ENCODE measurements at places on chromosomes 5 and 9.

GRCh38 chr5:140287801-140288521 is 14.9 kb downstream of the PFDN1 start:
- no peak for DNase-seq

GRCh38 chr9:125977223-125977622 is 230.1 kb downstream of the PBX3 start:
- DNase-seq: no peak

DNA sequence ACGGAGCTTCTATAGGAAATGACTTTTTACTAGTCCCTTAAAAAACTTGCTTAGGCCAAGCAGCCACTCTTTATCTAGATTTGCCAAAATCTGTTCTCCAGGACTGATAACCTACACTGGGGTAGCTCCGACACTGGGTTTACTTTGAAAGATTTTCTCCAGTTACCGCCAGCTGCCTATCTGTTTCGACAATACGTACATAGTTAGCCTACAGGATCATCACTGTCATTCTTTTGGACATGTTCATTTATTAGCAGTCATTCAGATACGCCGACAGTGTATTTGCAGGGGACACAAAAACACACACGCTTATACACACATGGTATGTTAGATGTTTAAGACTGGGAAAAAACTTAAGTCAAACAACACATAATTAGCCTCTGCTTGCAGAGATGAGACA is 225.7 kb downstream of the DCP2 start:
- no peak for DNase-seq

DNA sequence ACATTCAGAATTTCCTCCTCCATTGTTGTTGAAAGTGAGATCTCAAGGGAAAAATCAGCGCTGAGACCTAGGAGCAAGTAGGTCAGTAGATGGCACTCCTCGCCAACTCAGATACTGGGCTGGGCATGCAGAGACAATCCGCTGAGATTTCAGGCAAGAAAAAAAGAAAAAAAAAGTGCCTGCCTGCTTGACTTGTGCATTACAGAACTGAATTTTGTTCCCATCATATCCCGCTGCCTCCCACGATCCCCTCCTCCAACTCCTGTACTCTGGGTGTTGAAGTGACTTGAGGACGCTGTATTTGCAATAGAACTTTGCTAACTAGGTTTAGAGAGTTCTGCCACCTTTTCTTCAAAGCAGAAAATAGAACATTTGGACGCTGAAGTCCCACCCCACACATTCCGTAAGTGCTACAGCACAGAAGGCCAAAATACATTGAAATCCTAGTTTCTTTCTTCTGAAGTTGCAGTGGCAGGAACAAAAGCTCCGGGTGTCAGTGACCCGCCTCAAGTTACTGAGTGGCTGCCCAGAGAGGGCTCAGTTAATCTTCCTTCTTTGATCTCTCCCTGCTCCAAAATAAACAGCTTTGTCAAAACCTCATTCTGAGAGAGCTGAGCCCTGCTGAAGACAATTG is 265.8 kb downstream of the MLLT3 start:
- peak; percentile 50 for DNase-seq

DNA sequence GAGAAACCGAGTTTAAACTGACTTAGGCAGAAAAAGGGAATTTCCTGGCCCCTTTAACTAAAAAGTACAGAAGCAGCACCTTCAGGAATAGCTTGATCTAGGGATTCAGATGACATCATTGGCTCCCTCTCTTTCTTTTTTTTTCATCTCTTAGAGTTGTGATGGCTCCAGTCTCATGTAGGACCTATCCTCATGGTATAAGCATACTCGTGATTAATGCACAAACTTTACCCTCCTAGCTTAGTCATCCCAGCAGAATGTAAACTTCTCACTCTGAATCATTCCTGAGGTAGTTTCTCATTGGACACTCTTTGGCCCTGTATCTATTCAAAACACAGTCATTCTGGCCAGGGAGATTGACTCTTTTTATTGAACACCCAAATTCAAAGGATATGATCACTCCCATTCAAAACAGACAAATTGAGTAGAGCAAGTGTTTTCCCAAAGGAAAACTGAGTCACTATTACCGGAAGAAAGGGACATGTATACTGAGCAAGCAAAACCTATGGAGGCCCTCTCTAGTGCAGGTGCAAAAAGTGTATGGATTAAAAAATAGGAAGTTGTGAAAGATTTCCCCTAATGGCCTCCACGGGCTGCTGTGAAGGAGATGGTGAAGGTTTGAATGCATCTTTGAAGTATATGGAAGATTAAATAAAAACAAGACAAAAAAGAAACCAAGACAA is 27.6 kb upstream of the SMIM23 start:
- no peak for DNase-seq

DNA sequence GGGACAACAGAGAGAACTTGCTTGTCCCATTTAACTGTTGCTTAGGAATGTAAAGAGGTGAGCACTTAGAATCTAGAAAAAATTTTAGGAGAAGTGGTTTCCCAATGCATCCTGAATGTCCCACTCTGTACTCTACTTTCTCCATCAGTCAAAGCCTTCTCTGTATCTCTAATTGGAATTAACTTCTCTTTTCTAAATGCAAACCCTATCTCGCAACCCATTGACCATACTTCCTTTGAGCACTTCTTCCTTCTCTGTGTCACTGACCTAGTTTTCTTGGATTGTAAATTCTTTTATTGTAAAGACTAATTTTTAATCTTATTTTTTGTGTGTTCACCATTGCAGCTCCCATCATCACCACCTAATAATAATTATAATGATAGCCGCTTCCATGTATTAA is 33.3 kb downstream of the ADRB2 start:
- no peak for DNase-seq

GRCh38 chr5:68379275-68380036 is 163.9 kb downstream of the PIK3R1 start:
- no peak for DNase-seq

GRCh38 chr9:109918339-109919163 is 138.6 kb downstream of the PALM2AKAP2 start:
- peak; percentile 65 for DNase-seq

DNA sequence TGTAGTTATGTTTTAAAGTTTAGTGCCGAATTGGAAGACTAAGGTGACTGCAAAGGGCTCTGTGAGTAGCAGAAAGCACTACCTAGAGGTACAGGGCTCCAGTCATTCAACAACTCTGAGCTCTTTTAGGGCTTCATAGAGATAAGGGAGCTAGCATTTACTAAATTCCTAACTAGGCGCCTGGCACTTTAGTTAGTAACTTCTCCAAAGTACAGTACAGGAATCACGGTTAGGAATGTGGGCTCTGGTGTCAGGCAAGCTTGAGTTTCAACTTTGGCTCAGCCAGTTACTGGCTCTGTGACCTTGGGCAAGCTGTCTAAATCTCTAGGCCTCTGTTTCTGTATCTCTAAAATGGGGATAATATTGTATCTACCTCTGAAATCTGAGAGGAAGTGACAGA is 115.3 kb downstream of the SLIT3 start:
- no peak for DNase-seq

DNA sequence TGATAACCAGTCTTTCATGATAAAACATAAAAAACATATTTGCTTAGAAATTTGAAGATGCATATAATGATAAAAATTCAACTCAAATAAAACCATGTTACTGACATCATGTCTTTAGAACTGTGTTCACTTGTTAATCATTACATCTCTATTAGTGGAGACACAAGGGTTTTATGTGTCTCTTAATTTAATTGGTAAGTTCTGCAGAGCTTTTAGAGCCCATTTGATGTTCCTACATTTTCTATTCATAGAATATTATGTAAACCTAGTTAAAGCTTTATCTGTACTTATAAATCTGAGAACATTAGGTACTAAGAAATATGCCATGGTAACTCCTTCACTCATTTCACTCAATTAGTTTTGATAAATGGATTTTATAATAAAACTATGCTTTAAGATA is 285.4 kb downstream of the SLCO4C1 start:
- DNase-seq: no peak

GRCh38 chr5:80837679-80838078 is 122.5 kb upstream of the RASGRF2 start:
- DNase-seq: no peak

DNA sequence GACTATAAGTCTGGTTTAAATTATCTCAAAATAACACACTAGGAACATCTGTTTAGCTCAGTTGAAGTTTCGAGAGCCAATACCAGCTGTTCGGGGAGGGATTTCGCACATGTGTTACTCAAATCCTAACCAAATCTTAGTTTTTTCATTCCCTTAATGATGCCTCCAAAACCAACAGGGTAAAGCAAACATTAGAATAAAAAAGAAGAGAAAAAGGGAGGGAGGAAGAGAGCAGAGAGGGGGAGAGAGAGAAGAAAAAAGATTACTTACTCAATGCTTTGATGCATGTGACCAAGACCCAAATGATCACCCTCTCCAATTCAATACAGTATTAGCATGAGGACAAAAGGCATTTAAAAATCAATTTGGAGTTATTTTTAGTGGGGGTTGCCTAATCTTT is 86.0 kb upstream of the NR5A1 start:
- DNase-seq: no peak

DNA sequence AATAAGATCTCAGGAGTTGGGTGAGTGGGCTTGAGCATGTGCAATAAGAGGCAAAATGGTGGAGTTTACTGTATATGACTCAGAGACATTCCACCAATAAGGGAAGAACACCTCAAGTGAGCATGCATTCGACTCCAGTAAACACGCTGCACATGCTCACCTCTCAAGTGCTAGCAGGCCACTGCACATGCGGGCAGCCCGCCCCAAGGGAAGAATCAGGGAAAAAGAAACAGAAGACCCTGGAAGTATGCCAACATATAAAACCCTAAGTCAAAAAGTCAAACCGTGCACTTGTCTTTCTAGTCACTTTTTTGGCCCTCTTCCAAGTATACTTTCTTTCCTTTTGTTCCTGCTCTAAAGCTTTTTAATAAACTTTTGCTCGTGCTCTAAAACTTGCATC is 245.3 kb upstream of the RASA1 start:
- DNase-seq: no peak

GRCh38 chr5:130164966-130165365 is 260.7 kb downstream of the CHSY3 start:
- DNase-seq: no peak

DNA sequence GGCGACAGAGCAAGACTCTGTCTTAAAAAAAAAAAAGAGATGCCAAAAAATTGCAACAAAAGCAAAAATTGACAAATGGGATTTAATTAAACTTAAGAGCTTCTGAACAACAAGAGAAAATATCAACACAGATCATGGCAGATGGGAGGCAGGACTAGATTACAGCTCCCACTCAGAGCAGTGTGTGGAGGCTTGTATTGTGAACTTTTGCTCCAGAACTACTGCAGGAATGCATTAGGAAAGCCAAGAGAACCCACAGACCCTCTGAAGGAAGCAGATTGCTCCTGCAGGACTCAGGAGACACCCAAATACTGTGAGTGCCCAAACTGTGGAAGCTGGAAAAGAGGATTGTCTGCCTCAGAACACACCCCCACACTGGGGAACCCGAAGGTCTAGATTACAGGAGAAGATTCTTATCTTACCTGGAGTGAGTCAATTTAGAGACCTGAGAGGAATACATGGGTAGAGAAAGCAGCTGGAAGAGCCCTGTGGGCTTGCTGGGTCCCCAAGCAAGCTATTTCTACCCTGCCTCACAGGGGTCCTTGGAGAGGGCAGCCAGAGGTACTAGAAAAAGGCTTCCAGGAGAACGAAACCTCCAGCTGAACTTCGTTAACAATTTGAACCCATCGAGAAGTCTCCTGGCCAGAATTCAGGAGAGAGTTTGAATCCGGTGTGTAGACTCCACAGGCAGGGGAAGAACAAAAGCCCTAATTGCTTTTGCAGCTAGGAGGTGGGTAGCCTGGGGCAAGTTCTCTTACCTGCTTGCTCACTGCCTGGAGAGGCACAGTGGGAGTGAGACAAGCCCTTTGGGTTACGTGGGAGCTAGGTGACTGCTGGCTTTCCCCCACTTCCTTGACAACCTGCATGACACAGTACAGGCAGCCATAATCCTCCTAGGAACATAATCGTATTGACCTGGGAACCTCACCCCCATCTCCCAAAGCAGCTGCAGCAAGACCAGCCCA is 593.4 kb upstream of the RGMB start:
- DNase-seq: no peak

DNA sequence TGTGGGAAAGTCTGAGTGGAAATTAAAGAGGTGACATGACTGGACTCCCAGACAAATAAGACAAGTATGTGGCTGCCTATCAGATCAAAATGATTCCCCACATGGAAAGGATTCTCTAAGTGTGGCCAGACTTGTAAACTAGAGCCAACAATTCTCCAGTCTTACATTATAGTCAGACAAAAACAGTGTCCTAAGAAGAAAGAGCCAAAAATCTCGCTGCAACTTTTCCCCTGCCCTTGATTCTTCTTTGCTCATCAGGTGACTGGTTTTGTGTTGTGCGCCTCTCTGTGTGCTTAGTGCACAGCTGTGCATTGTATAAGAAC is 164.2 kb upstream of the TARS1 start:
- DNase-seq: no peak

DNA sequence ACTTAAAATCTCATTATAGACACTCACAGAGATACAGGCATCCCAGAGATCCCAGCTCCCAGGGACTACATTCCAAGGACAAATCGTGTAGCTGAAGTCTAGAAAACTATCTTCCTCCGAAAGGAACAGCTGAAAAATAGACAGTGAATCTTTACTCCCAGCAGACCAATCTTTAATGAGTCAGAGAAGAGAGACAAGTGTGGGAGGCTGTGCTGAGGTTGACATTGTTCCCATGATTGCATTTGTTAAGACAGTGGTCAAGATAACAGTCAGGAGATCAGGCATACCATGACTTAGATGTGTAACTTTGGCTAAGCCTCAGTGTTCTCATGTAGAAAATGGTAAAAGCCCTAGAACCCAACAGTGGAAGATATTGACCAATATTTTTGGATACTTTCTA is 120.7 kb downstream of the PAPPA start:
- no peak for DNase-seq

DNA sequence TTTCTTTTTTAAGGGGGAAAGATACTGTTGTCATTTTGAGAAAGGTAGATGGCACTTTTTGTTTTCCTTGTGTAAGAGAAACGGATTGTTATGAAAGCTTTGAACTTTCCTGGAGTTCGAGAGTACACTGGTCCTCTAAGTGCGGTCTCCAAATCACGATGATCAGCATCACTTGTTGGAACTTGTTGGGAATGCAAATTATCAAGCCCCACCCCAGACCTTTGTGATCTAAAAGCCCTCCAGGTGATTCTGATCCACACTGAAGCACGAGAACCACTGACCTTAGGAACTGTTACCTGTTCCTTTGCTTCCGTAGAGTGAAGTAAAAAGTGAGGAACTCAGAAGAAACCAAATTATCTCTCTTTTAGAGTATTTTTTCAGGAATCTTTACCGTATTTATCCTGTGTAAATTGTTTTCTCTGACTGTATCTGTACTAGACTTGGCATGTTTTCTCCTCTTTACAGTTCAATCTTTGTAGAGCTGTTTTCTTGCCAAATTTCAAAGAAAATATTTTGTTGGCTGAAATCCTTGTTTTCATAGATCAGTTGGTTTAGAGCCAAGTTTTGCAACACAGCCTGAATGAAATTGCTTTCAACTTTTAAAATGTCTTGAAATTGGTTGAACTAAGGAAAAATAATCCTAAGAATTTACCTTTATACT is 4.0 kb downstream of the MAT2B start:
- no peak for DNase-seq
